Mesangial cell (primary cell): ENCODE measurements at places on chromosomes 2 and 18. TPM values are rescaled to one million over a fixed set of nuclear protein-coding genes. Genes with fewer than 3 reads are reported as not detected.

The NGEF gene
- total RNA-seq = 0.98 and 1.5 TPM in 2 replicates

The CYRIA gene
- total RNA-seq = 4.2 and 4.3 TPM in 2 replicates

The RASGRP3 gene
- total RNA-seq = 0.63 TPM in 1 of 2 replicates, not detected in the other

The TMEM17 gene
- total RNA-seq = 1.6 and 2.8 TPM in 2 replicates

The AFF3 gene
- 4.1 and 7.4 TPM in 2 replicates for total RNA-seq

The SS18 gene
- total RNA-seq = 99.6 and 104 TPM in 2 replicates

The UCN gene
- total RNA-seq = 0.65 and 0.76 TPM in 2 replicates

The LRP1B gene
- under 0.01 and 0.13 TPM in 2 replicates for total RNA-seq

The TRIM43B gene
- not detected in 2 replicates for total RNA-seq

The SRSF7 gene
- 39.8 and 102 TPM in 2 replicates for total RNA-seq

The LONRF2 gene
- total RNA-seq = 0.49 and 1.9 TPM in 2 replicates

The REG3A gene
- not detected in 2 replicates for total RNA-seq

The ARHGAP28 gene
- 2.1 and 8.9 TPM in 2 replicates for total RNA-seq

The TSPYL6 gene
- total RNA-seq = not detected in 2 replicates

The SERPINB11 gene
- total RNA-seq = not detected in 2 replicates

The CAVIN2 gene
- total RNA-seq = 2.3 and 3.0 TPM in 2 replicates

The NEMP2 gene
- total RNA-seq = 4.4 and 4.6 TPM in 2 replicates

The CNGA3 gene
- not detected in 2 replicates for total RNA-seq

The TEX44 gene
- not detected in 2 replicates for total RNA-seq

The SLC5A7 gene
- not detected in 2 replicates for total RNA-seq

The DNPEP gene
- total RNA-seq = 36.3 and 73.0 TPM in 2 replicates

The OTOS gene
- total RNA-seq = not detected in 2 replicates

The SERPINB13 gene
- not detected in 2 replicates for total RNA-seq

The ASXL2 gene
- 11.2 and 17.7 TPM in 2 replicates for total RNA-seq

The TCF4 gene
- 14.2 and 19.0 TPM in 2 replicates for total RNA-seq

The CCDC148 gene
- 0.33 and 0.38 TPM in 2 replicates for total RNA-seq

The FN1 gene
- total RNA-seq = 9,759 and 15,712 TPM in 2 replicates

The SIX2 gene
- total RNA-seq = 9.6 and 15.2 TPM in 2 replicates

The ITPRIPL1 gene
- total RNA-seq = 5.5 and 5.7 TPM in 2 replicates

The DCDC2C gene
- total RNA-seq = not detected in 2 replicates

The SH2D6 gene
- total RNA-seq = 0.38 TPM in 1 of 2 replicates, not detected in the other

The CEBPZ gene
- total RNA-seq = 11.8 and 17.1 TPM in 2 replicates

The KANSL3 gene
- total RNA-seq = 21.3 and 33.5 TPM in 2 replicates

The APOB gene
- under 0.01 TPM in 1 of 2 replicates, not detected in the other for total RNA-seq

The NEURL3 gene
- 0.49 and 4.2 TPM in 2 replicates for total RNA-seq

The SLC4A5 gene
- under 0.01 and 0.51 TPM in 2 replicates for total RNA-seq

The SFTPB gene
- not detected in 2 replicates for total RNA-seq

The SERPINB3 gene
- not detected in 2 replicates for total RNA-seq

The PRKAG3 gene
- total RNA-seq = not detected in 2 replicates

The WIPF1 gene
- total RNA-seq = 6.7 and 10.6 TPM in 2 replicates
